ENCODE measurements at places on chromosomes 12 and 14. TPM values are rescaled to one million over a fixed set of nuclear protein-coding genes. Genes with fewer than 3 reads are reported as not detected.

Gene GTF2H3
- 26.0 TPM for total RNA-seq

Gene KICS2
- total RNA-seq: 3.5 TPM

Gene CGRRF1
- 7.6 TPM for total RNA-seq

Gene IL26
- not detected for total RNA-seq

Gene MUCL1
- not detected for total RNA-seq

Gene KIF5A
- total RNA-seq: 0.45 TPM

Gene CISTR
- not detected for total RNA-seq

Measured in bronchus fibroblast of lung (primary cell).